ENCODE measurements at places on chromosomes 2 and 18.

- DNase-seq: no peak
Observed at GRCh38 chr2:232438091-232438490, 17.9 kb upstream of the ALPI start.

- no peak for DNase-seq
Observed at GRCh38 chr2:84175970-84176369, 283.1 kb downstream of the SUCLG1 start.

DNA sequence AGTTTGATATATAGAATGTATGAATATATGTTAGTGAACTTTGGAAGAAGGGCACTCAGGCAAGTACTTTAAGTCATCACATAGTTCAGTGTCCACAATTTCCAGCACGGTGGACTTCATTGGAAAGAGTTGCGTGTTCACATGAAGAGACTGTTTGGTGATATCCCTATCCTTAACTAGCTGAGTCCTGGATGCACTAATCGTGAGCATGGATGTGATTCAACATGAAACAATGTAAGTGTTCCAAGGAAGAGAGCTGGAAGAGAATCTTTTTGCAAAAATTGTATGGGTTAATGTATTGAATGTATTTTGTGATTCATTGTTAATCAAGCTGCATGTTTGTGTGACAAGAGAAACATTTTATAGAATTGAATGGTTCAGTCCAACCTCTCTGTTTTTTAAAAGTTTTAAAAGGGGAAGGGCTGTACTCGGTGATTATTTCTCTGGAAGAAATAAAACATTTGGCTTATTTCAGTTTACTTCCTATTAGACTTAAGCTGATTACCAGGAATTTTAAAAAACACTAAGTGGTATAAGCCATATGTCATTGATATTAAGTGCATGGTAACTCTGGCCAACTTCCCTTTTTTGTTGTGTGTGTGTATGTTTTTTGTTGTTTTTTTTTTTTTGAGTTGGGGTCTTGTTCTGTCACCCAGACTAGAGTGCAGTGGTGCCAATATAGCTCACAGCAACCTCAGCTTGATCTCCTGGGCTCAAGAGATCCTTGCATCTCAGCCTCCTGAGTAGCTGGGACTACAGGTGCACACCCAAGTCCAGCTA is 8.6 kb downstream of the XRCC5 start:
- DNase-seq: no peak

DNA sequence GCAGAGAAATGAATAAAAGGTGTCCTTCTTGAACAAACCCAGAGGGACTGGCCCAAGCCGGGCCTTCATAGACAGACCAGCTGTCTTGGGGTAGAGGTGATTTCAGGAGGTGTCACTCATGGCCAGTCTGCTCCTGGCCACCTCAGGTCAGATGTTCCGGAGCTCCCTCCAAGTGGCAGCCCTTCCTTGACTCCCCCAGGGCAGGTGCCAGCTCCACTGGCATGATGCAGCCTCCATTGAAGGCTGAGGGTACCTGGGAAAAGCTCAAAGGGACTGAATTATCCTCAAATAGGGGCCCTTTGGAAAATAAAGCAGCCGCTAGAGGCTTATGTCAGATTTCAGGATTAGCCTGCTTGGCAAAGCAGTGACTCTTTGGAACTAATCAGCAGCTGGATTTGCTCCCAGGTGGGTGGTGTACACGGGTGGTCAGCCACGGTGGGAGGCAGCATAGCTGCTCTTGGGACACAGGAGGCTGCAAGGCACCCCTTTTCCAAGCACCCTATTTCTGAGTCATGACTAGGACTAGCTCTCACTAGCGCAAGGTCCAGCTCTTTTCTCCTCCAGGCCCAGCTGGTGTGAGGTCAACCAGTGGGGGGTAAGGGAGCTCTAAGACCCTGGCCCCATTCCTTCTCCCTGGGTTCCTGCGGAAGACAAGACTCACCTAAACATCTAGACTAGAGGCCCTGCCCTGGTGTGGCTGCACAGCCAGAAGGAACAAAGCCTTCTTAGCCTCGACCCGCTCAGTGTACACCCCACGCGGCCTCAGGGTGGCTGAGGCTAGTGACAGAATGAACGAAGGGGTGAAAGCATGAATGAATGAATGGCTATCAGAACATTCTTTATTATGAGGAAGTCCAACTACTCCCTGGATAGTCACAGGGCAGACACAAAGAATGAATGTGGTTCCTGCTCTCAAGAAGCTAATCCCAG is 29.3 kb downstream of the HS1BP3 start:
- DNase-seq: no peak

DNA sequence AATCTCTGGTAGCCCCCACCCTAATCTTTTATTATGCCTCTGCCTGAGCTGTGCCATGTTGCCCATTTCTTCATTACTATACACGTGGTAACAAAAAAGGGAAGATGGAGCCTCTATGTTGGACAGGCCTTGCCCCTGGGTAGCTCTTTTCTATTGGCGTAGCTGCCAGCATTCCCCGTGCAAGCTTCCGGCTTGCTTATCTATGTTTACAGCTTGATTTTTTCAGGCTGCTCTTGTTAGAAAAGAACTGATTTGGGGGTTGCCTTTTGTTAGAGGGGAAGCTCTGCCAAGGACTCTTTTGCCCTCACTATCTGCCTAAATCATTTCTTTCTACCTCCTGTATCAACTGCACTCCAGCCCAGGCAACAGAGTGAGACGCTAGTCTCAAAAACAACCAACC is 45.5 kb upstream of the ZSWIM2 start:
- DNase-seq: no peak

DNA sequence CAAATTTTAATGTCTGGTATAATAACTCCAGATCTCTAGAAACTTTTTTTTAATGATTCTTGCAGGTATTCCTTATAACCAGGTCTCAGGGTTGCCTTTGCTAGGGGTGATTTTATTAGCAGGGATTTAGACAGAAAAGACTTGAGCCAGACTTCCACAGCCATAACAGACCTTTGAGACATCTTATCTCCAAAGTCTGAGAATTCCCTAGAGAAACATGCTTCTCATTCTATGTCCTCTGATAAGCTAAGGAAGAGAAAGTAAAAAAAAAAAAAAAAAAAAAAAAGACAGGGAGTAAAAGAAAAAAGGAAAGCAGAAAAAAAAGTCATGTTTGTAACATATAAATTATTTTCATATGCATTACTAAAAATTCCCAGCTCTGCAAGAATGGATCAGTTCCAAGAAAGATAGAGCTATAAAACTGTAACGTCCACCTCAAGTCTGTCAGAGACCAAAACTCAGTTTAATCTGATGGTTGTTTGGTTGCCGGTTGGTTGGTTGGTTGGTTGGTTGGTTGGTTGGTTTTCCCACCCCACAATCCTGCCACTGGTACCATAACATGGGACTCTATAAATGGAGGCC is 153.8 kb downstream of the COL6A3 start:
- DNase-seq: no peak

DNA sequence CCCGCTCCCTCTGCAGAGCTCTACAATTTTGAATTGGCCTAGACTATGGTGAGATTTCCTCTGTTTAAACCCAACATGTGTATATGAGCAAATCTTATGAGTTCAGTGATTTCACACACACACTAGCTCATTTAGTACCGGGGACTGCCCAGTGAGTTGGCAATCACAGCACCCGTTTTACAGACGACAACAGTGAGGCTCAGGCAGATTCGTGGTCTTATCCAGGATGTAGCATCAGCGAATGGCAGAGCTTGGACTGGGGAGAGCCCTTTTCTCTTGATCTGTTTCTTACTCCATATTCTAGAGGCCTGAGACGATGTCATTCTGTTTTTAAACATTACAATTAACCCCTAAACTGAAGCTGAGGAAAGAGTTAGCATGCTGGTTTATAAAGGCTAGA is 419.9 kb downstream of the NBAS start:
- peak; percentile 5 for DNase-seq

DNA sequence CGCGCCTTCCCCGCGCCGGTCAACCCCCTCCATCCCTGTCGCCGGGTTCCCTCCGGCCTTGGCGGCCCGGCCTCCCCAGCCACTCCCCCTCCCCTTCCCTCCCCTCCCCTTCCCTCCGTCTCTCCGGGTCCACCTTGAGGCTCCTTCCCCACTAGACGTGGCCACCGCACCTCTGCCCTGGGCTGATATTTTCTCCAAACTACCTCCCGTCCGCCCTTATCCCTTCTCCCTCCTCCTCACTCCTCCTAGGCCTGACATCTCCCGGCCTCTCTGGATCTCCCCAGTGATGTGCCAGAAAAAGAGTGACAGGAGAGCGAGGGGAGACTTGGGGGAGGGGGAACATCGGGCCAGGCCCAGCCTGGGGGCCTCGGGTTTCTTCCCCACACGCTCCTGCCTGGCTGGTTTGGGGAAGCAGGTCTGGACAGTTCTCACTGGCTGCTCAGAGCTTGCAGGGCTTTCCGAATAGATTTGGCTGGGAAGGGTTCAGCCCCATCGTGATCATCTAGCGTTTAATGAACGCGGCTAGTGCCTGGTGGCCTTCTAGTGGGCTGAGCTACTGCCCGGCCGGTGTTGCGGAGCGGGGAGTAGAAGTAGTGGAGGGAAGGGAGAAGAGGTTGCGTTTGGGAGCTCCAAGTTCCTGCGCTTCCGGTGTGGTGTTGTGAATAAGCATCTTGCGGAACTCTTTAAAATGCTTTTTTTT is 641 bp downstream of the MAPRE3 start:
- DNase-seq: no peak

GRCh38 chr2:201254081-201254730 is 6.1 kb upstream of the CASP8 start:
- no peak for DNase-seq

GRCh38 chr18:75035928-75036327 is 173.0 kb downstream of the PTGR3 start:
- DNase-seq: no peak

DNA sequence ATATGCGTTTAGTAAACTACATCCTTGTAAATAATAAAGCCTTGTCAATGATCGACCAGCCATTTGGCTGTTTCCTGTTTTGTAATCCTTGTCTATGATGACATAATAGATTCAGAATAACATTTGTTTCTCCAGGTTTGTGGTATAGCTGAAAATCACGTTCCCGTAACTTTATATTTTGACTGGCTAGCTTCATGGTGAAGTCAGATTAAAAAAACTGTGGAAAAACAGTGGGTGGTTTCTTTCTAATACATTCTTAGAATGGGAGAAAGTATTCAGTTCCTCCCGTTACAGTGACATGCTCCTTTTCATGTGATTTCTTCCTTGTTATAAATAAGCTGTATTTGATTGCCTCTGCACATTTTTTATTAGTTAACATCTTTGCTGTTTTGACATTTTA is 366.9 kb downstream of the NYAP2 start:
- no peak for DNase-seq

All from GM12864 (cell line).